ENCODE measurements at places on chromosomes 4 and X.
A peak's percentile ranks its signal among the peaks of the same experiment; 100 is the strongest.

DNA sequence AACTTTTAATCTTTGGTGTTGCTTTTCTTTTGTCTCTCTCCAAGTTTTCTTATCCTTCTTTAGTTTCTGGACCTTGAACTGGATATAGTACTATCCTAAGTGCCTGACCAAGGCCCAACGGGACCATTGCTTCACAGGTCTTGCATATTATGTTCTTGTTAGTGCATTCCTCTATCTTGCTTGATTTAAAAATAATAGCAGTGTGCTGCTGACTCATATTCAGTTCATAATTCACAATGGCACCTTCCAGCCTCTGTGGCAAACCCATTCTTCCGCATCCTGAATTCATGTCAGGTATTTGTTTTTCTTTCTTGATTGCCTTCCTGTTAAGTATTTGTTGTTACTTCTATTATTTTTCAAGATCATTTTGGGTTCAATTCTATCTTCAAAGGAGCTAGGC, 197.1 kb upstream of the GIMD1 start:
- DNase-seq: no peak

- DNase-seq: no peak
Measured at GRCh38 chr4:152935631-152936445, at the start of gene FHDC1. TSS of gene FHDC1 (plus strand) at chr4:152936323. CDS start at chr4:152943058, 6,735 bp downstream.

DNA sequence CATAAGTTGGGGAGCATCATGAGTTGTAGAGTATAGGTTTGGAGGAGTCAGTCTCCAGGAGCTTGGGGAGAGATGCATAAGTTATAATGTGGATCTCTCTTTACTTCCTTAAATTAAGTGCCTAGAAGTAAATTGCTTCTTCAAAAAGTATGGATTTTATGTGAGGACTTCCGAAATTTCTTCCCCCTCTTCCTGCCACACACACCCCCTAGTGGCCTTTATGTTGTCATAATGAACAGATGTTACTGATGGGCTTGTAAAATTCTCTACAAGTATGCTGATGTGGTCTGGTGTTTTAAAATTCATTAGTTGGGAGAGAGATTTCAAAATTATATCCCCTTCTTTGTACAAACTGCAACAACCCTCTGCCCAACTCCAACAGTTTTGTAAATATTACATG, 2.3 kb upstream of the METTL14 start:
- DNase-seq: no peak

DNA sequence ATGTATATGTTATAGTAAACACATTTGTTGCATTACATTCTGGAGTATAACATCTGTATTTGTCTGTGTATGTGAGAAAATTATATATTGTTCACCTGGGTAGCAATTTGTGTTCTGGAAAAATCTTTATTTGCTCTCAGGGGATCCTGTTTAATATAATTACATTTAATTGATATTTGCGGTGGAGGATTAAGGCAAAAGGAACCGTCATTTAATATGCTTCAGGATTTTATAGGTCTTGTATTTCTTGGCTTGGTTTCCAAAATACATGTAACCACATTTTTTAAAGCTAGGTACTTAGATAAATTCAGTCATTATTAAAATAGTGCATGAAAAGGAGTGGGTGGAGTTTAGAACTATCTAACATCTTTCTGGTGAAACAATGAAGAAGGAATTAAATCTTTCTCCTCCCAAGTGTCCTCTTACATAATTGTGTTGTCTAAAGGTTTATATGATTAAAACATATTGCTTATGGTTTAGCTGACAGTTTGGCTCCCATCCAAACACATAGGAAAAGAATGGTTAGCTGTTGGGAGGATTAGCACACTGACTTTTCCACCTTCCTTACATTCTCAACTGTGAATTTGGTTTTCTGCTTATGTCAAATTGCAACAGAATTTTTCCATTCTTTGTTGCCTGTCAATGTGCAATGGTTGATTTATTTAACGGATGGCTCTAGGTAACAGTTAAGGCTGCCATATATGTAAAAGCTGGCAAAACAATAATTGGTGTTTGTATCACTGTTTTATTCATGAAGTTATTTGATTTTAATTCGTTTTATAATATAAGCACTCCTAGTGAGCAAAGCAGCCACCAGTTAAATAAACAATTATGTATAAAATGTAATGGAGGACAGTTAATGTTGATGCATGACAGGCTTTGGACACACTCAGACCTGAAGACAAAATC, 250.8 kb upstream of the SFRP2 start:
- DNase-seq: no peak

- no peak for DNase-seq
Measured at GRCh38 chrX:45449982-45450381, 249.3 kb upstream of the DIPK2B start.

DNA sequence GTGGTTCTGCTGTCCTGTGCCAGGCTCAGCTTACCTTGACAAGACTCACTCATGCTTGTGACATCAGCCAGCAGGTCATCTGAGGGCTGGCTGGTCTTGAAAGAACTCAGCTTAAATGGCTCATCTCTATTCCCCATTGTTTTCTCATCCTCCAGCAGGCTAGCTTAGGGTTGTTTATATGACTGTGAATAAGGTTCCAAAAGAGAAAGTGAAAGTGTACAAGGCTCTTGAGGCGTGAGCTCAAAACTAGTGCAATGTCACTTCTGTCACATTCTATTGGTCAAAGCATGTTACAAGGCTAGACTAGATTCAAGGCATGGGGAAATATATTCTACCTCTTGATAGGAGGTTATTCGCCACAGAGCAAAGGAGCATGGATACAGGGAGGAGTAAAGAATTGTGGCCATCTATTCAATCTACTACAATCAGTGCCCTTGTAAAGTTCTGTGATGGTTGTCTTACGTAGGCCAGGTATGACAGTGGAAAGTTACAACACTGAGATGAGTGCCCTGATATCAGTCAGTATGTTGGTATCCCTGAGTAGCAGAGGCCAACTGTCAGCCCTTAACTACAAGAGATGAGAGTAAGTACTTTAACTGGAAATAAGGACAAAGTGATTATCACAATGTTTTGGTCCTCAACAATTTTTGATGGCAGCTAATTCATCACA, 19.8 kb upstream of the TMLHE start:
- peak; percentile 31 for DNase-seq

GRCh38 chrX:40468033-40468846, 112.5 kb upstream of the ATP6AP2 start:
- DNase-seq: peak; percentile 33

DNA sequence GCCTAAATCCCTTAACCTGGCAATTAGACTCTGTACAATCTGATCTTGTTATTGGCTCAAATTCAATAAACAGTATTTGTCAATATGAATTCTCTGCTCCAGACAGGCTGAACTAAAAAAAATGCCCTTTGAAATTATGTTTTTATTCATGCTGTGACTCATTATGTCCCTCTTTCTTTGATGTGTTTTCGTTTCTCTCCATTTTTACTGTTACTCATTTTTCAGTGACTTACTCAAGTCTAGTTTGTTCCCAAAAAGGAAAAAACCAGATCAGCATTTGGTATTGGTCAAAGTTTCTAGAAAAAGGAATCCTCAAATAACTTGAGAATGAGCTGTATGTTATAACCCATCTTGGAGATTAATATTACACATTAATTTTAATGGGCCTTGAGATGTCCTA, 40.4 kb downstream of the UNC5C start:
- no peak for DNase-seq

- DNase-seq: no peak
Measured at GRCh38 chr4:182552948-182553347, 309.7 kb downstream of the TENM3 start.

GRCh38 chr4:114028071-114028470, 48.6 kb upstream of the ARSJ start:
- no peak for DNase-seq

DNA sequence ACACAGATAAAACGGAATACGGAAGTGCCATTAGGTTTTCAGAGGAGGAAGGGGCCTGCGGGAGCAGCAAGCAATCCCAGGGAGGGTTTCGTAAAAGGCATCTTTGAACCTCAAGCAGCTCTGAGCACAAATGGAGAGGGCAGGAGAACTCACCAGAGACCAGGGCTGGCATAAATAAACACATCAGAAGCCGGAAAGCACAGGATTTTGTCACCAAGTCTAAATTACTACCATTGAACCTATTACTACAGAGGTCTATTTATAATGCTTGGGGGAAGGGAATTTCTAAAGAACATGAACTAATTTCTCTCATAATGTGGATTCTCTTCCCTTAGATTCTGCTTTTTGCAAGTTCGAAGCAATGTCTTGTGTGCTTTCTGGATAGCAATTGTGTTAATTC, 39.6 kb upstream of the MBTPS2 start:
- no peak for DNase-seq

DNA sequence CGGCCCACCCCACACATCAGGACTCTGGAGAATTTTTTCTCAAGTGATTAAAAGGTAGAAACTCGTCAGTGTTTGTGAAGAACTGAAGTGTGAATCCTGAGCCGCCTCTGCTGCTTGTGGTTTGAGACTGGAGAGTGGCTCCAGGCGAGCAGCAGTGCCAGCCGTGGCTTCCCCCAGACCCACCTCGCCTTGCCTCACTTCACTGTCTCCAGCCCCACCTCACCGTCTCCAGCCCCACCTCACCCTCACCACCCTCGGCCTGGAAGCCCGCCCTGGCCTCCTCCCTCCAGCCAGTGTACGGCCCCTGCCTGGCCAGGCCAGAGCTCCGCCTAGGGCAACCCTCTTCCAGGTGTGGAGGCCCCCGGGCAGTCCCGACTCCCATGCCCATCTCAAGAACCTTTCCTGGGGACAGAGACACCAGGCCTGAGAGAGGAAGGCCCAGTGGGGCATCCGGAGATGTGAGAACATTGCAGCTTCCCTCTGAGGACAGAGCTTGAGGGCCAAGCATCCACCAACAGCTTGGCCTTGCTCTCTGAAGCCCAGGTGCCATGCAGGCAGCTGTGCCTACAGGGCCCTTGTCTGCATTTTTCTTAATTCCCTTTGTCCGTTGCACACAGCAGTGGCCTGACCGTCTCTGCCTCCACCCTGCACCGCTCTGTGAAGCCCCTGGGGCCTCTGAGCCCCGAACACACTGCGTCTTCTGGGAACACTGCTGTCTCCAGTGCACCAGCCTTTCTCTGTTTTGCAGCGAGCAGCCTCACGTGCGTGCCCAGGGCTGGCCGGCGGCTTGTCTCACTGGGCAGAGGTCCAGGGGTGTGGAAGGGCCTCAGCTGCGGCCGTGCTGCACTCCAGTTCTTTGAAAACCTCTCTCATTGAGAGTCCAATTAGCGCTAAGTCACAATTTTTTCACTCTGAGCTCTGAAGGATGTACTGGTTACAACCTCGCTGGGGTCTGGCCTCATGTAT, 13.8 kb downstream of the SH3BP2 start:
- DNase-seq: no peak

- DNase-seq: no peak
Measured at GRCh38 chrX:53071064-53071463, 11.1 kb upstream of the TSPYL2 start.

GRCh38 chr4:3285558-3286334, 7.1 kb upstream of the RGS12 start:
- DNase-seq: no peak

- no peak for DNase-seq
Measured at GRCh38 chr4:122747883-122748282, 15.4 kb downstream of the BBS12 start.

DNA sequence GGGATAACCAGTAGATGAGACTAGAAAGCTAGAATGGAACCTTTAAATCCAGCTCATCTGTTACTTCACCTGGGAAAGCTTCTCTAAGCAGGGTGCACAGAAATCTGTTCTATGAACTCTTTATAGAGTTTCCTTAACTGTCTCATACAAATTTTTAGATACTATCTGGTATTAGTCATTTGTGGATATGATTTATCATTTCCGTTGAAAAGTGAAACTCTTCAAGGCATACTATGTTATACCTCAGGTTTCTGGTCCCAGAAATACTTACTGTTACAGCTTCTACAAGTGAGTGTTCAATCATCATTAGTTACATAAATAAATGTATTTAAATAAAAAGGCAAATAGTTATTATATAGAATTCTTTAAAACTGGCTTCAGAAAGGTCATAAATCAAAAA, 298.3 kb upstream of the AGA start:
- DNase-seq: peak; percentile 4

DNA sequence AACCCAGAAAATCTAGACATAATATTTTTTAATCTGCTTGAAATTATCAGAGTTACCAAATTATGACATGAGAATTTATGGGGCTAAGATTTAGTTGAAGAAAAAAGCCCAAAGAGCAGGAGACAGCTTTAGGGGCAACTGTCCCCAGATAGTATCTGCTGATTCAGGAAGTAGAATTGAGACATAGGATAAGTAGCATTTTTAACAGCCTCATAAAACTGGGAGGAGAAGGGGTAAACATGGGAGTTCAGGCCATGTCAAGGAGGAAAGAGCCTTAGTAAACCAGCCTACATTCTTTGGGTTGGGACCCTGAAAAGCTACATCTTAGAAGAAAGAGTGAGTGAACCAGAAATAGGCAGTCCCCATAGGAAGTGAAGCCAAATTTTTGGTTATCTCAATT, 9.7 kb upstream of the RAB28 start:
- DNase-seq: no peak
